Stimulated activated CD4-positive, alpha-beta T cell treated with anti-CD3 and anti-CD28 coated beads, Interleukin-1b, Interleukin-23, amount 100 ng/mL, for 4 hours (primary cell): ENCODE measurements at places on chromosomes 7 and 10.

GRCh38 chr7:87202705-87203104, 16.8 kb downstream of the TMEM243 start:
- no peak for DNase-seq

- DNase-seq: no peak
Observed at GRCh38 chr10:122658356-122659049, 41.1 kb downstream of the C10orf120 start.

- DNase-seq: no peak
Observed at GRCh38 chr7:158601090-158601489, 13.5 kb upstream of the PTPRN2 start.

DNA sequence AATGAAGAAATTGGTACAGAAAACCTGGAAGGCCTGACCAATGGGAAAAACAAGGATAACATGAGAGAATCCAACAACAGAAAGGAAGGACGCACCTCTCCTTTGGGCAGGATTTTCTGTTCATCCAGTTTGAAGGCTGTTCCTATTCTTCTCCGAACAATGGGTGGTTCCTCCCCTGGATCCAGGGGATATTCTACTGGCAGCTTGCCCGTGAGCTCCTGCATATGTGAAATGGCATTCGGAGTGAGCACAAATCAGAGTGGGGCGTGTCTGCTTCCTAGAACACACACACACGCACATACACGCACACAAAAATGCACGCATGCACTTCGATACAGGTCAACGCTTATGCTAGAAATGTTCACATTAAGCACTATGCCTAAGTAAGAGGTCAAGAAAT, 83.5 kb downstream of the PRPF18 start:
- DNase-seq: no peak

GRCh38 chr7:66265566-66265965, 60.4 kb downstream of the TPST1 start:
- no peak for DNase-seq

DNA sequence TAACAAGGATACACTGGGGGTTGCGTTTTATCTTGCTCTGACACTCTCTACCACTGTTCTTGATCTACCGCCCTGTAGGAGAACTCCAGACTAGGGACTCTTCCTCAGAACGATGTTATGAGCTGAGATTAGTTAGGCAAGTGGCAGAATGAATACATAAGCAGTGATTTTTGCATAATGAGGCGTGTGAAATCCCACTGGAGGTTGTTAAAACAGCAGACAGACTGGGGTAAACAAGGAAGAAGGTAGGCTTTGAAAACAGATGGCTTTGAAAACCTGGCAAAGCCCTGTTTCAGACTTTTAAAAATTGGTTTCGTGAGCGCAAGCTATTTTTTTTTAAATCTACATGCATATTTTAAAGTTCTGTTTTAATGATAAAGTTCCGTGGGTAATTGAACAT, 785.2 kb downstream of the TYW1 start:
- no peak for DNase-seq

DNA sequence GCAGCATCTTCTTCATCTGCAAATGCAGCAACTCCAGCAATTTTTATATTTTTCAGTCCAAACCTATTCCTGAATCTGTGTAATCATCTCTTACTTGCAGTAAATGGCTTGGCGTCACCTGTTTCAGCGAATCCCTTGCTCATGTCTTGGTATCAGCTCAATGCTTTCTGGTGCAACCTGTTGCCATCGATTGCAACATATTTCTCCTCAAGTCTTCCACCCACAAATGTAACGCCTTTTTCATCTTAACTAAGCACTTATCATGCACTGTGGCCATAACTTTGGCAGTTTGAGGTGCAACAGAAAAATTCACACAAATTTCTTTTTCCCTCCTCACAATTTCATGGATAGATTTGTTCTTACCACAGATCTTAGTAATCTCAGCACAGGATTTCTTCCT, 168.3 kb downstream of the HERPUD2 start:
- DNase-seq: no peak

- no peak for DNase-seq
Observed at GRCh38 chr7:128945668-128946366, 8.1 kb downstream of the IRF5 start.

DNA sequence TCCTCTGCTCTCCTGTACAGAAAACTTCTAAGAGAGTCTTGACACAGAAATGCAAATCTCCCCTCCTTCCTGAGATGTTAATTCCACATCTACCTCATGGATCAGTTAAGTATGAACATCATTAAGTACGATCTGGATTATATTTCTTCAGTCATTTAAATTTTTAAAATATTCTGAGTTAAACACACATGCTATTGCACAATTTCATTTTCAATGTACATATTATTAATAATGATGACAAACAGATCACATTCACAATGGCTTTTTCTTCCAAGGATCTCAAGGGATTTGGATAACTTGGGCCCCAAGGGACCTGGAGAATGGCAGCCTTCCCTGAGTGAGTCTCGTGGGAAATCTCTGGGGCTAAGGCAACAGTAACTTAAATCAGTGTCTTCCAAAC, 16.2 kb downstream of the BEND7 start:
- no peak for DNase-seq

DNA sequence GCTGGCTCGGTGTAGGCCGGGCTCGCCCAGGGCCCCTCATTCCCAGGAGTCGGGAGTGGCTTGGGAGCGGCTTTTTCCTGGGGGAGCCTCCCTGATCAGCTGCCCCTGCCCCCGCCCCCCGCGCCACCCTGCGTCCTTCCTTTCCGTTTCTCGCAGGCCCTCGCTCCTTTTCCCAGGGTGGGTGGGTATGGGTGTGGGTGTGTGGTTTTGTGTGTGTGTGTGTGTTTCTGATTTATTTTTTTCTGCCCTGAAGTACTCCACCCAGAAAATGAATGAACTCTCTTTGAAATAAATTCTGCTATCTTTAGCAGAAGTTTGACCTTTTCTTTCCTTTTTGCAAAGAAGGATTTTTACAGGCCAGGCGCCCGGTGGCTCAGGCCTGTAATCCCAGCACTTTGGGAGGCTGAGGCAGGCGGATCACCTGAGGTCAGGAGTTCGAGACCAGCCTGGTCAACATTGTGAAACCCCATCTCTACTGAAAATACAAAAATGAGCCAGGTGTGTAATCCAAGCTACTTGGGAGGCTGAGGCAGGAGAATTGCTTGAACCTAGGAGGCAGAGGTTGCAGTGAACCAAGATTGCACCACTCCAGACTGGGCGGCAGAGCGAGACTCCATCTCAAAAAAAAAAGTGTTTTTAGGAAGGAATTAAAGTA, 30.0 kb upstream of the AP5Z1 start:
- DNase-seq: no peak

DNA sequence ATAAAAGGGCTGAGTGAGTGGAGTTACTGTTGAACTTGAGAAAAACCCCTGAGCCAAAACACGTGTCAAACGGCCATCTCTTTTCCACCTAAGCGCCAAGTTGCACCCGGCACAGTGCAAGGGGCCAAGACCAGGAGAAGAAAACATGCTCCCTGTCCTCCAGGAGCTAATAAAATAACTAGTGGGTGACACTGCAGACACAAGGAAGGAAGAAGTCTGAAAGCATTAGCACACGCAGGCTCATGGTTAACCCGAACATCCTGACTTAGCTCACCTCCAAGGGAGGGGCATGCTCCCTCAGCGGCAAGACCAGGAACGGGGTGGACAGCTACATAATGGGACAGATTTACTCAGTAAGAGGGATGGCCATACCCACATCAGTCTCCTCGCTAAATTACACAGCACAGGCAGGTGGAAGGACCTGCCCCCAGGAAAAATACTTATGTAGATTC, 65.0 kb downstream of the PIP4K2A start:
- DNase-seq: no peak

GRCh38 chr7:141495057-141495456, 56.2 kb upstream of the AGK start:
- no peak for DNase-seq

DNA sequence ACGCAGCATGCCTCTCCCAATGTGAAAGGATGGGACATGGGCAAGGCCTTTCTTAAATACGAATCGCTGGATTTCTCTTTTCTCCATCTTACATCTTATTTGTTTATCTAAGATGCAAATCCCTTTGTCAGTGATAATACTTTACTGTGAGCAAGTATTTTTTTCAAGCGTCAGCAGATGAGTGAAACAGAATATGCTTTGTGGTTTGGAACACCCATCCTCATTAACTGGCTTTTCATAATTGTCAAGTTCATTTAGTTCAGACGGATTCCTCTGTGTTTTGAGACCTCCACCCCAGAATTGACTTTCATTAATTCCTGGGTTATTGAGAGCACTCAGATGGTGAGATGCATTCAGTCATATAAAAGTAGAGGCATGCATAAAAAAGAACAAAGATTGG, 149.8 kb downstream of the NSUN6 start:
- DNase-seq: no peak

- DNase-seq: no peak
Observed at GRCh38 chr10:26172131-26172530, 44.4 kb upstream of the GAD2 start.

GRCh38 chr10:71546220-71546619, 149.5 kb downstream of the CDH23 start:
- no peak for DNase-seq

- no peak for DNase-seq
Observed at GRCh38 chr7:389911-390601, 100.1 kb downstream of the FOXL3 start.

- DNase-seq: no peak
Observed at GRCh38 chr7:98493030-98493778, 92.3 kb upstream of the BAIAP2L1 start.

DNA sequence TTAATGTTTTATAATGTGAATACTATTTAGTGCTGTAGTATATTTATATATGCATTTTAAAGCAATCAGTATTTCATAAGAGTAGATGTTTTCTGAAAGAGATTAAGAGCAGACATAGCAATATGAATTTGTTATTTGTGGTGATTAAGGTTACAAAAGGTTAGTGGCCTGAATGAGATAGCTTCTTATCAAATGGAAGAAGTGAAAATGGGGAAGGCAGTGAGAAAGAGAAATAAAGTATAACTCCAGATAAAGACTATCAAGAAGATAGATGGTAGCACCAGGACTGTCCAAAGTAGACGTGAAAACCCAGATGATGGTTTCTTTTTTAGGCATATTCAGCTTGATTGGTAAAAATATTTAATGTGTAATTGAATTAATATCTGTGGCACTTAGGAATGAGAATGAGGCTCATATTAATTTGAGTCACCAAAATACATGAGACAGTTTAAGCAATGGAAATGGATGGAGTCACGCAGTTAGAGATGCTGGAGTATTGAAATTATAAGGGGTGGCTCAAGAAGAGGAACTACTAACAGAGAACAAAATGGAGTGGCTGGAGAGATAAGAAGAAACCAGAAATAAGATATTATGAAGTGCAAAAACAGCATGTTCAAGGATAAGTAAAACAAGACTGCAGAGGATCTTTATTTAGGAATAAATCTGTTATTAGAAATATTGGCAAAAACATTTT, 288.0 kb upstream of the SEMA3C start:
- DNase-seq: no peak

GRCh38 chr7:106465704-106466468, 181.1 kb upstream of the NAMPT start:
- no peak for DNase-seq

- DNase-seq: no peak
Observed at GRCh38 chr10:100184840-100185239, 989 bp downstream of the ERLIN1 start.

- no peak for DNase-seq
Observed at GRCh38 chr10:119299531-119299930, 92.2 kb downstream of the GRK5 start.

GRCh38 chr10:30791197-30791611, 161.7 kb upstream of the LYZL2 start:
- DNase-seq: no peak

DNA sequence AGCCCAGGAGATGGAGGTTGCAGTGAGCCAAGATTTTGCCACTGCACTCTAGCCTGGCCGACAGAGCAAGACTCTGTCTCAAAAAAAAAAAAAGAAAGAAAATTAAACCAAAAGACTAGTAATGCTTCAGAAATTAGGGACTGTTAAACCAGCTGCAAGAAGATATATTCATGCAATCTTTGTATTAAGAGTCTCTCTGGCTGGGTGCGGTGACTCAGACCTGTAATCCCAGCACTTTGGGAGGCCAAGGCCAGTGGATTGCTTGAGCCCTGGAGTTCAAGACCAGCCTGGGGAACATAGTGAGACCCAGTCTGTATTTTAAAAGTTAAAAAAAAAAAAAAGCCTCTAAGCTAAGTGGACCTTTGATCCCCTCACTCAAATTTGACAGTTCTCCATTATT, 2.5 kb upstream of the HNRNPF start:
- no peak for DNase-seq

- no peak for DNase-seq
Observed at GRCh38 chr10:131819241-131820072, 81.4 kb upstream of the PPP2R2D start.
